ENCODE measurements at places on chromosomes 7 and 10.

- DNase-seq = no peak
Measured at GRCh38 chr7:15828881-15829280, 142.4 kb upstream of the MEOX2 start.

GRCh38 chr10:16483241-16483917, 38.3 kb downstream of the C1QL3 start:
- no peak for DNase-seq

- DNase-seq = no peak
Measured at GRCh38 chr10:115456812-115457211, 363.6 kb downstream of the ATRNL1 start.

DNA sequence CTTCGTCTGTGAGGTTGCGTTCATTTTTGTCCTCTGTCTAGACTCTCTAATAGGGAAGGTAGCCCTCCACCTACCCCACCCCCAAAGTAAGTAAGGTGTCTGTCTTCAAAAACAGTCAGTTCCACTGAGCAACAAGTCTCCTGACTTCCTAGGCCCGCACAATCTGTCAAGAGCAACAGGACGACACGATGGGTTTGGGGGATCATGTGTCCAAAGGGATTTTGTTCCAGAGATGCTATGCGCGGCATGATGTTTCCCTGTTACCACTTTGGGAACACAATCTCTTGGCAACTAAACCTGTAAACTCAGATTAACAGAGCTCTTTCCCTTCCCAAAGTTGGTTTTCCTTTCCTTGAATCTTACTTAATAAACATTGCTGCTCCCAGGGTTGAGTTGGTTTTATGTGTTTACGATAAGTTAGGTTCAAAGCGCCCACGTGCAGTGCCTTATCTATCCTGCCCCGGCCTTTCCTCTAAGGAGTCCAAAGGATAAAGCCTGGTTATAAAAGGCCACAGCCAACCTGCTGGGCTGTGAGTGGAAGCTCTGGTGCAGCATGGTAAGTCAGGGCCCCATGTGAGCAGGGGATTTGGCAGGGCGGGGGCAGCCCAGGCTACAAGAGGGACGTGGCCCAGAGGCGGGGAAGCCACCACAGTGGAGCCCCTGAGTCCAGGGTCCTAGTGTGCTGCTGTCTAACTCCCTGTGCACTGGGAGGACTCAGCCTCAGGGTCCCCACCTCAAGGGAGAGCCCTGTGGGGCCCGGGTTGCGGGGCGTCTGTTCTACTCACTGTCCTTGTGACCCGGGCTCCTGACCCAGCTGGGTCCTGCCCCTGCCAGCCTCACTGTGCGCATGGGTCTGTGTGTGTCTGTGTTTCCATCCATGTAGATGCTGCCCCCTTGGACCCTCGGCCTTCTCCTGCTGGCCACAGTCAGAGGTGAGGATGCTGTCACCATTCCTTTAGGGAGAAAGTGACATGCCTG, at the start of gene PNLIPRP2:
Gene PNLIPRP2 (plus strand): TSS at position 531 of the 978 bp plus-strand sequence.
- no peak for DNase-seq

GRCh38 chr7:157757211-157757610, 420.4 kb downstream of the DNAJB6 start:
- DNase-seq = no peak

DNA sequence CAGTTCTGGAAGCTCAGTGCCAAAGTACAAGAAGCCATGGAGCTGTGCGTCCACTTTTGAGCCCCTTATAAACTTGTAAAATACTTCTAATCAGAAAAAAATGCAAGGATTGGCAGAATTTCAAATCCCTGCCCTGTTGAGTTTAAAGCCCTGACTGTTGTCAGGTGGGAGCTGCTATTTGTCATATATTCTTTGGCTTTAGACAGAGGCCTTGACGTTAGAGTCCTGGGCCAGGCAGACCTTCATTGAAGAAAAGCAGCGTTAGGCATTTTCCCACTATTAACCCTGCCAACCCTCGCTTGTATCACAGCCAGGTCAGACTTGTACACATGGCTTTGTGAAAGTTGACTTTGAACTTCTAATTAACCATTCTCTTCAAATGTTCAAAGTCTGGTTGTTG, 155.4 kb downstream of the TWIST1 start:
- no peak for DNase-seq

GRCh38 chr10:118522791-118523498, 72.5 kb downstream of the PRLHR start:
- no peak for DNase-seq

DNA sequence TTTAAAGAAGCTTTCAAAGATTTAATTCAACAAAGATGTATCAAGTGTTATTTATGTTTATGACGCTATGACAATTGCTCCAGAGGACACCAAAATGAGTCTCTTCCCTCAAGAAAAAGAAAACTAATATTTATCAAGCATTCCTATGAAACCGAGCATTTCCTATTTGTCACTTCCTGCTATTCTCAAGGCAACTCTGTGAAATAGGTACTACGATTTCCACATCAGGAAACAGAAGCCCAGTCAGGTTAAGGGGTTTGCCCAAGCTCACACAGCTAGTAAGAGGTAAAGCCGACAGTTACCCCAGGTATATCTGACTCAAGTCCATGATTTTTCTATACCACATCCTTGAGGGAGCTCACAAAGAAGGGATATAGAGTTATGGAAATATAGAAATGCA, 85.9 kb downstream of the TRIL start:
- DNase-seq = no peak

DNA sequence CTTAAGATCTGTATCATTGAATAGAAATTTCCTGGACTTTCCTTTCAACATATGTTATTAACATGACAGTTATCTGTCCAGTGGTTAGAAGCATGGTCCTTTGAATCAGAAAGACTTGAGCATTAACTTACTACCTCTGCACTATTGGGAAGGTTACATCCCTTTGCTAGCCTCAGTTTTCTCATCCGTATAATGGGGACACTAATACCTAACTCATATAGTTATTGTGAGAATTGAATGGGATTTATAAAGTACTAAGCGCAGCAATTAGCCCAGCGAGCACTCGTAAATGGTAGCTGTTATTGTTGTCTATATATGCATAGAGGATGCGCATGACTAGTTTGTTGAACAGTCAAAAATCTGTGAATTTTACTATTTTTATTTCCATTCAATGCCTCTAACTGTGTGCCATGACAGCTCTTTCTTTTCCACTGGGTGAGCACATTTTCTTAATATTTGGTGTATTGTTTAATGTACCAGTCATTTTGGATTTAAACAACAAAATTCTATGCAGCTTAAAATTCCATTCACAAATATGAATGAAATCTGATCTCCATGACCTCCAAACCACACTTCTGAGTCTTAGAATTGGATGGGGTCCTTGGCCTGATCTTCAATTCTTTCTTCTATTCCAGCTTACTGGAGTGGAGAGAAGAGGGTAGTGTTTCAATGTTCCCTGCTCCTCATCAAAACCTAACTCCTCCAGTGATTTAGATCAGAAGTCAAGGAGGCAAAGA, 65.0 kb downstream of the CACNB2 start:
- no peak for DNase-seq

DNA sequence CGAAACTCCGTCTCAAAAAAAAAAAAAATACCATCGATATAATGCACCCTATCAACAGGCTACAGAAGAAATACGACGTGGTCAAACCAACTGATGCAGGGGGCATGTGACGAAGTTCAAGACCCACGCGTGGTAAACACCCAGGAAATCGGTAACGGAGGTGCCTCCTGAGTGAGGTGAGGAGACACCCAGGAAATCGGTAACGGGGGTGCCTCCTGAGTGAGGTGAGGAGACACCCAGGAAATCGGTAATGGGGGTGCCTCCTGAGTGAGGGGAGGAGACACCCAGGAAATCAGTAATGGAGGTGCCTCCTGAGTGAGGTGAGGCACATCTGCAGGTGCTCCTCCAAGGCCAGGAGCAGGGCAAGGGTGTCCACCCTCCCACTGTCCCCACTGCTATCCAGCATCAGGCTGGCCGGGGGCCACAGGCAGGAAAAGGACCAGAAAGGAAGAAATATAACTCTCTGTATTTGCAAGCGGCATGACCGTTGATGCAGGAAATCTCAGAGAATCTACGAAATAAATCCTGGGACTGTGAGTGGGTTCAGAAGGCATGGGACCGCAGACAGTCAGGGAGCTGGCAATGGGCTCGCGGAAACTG, 10.7 kb upstream of the GPR146 start:
- DNase-seq = no peak

DNA sequence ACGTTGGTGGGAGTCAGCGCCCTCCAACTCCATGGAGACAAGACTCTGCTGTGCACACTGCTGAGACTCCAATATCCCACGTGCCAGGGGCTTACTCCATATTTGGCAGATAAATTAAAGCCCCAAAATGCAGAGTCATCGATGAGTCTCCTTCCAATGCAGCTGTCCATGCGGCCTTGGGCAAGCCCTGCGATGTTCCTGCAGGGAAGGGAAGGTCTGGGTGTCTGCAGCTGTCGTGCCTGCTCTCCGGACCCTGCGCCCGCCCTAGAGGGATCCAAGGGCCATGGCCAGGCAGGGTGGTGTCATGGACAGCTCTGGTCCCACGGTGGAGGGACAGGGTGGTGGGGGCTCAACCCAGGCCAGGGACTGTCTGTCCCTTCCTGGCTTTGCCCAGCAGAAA, 185.2 kb downstream of the PTPRN2 start:
- no peak for DNase-seq
